ENCODE measurements at places on chromosomes 12 and 14.

GRCh38 chr12:63994704-63995103, 150.2 kb downstream of the SRGAP1 start:
- DNase-seq: no peak

- DNase-seq: no peak
These were observed 19.0 kb upstream of the SLC6A12 start for GRCh38 chr12:232731-233614.

GRCh38 chr12:18578191-18578590, 159.6 kb downstream of the PLCZ1 start:
- no peak for DNase-seq

DNA sequence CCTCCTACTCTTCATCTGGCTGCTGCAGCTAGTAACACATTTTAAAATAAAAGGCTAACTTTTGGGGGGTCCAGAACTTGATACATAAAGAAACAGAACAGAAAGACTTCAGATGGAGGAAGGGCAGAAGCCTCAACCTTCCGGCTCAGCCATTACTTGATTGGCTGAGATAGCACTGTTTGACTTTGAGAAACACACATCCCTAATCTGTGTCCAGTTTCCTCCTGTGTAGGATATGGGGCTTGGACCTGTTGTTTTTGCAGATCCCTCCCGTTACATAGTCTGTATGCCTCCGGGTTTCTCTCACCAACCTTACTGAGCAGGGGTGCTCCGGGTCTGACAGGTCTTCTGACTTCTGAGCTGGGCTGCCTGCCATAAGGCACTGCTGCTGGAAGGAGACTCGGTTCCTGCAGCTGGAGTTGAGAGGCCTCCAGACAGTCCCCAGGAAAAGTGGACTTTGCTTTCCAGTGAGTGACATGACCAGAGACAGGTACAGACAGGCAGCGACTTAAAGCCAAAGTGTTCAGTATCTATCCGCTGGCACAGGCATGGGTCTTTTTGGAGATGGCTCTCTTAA, 8.3 kb upstream of the ZNF641 start:
- no peak for DNase-seq

- DNase-seq: no peak
These were observed 17.4 kb downstream of the FOXN3 start for GRCh38 chr14:89399594-89400068.

GRCh38 chr12:48680861-48681260, 1.2 kb downstream of the KANSL2 start:
- DNase-seq: no peak

GRCh38 chr14:39383741-39384140, 48.5 kb downstream of the FBXO33 start:
- DNase-seq: no peak

DNA sequence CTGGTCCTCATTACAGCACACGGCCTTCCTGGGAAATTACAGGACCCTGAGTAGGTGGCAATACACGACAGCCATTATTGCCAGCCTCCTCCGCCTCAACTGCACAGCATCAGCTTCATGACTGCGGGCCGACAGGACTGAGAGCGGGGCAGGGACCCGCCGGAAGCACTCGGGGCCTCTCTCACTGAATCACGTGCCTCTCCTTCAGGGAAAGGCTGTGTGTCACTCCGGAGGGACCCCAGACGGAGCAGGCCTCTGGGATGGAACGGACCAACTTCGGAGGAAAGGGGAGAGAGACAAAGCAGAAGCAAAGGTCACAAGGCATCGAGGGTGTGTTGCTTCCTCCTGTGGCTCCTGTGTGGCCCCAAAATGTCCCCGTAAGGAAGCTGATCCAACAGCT, 90.0 kb downstream of the RNF34 start:
- DNase-seq: no peak

GRCh38 chr12:88866881-88867280, 286.6 kb upstream of the KITLG start:
- DNase-seq: no peak

GRCh38 chr12:104534162-104534856, 77.6 kb downstream of the CHST11 start:
- DNase-seq: no peak

GRCh38 chr12:50187084-50187900, 20.1 kb upstream of the CERS5 start:
- DNase-seq: no peak

GRCh38 chr12:64625243-64626077, 15.2 kb downstream of the RASSF3 start:
- no peak for DNase-seq

GRCh38 chr12:20212658-20213555, 155.4 kb upstream of the PDE3A start:
- DNase-seq: peak; percentile 93

DNA sequence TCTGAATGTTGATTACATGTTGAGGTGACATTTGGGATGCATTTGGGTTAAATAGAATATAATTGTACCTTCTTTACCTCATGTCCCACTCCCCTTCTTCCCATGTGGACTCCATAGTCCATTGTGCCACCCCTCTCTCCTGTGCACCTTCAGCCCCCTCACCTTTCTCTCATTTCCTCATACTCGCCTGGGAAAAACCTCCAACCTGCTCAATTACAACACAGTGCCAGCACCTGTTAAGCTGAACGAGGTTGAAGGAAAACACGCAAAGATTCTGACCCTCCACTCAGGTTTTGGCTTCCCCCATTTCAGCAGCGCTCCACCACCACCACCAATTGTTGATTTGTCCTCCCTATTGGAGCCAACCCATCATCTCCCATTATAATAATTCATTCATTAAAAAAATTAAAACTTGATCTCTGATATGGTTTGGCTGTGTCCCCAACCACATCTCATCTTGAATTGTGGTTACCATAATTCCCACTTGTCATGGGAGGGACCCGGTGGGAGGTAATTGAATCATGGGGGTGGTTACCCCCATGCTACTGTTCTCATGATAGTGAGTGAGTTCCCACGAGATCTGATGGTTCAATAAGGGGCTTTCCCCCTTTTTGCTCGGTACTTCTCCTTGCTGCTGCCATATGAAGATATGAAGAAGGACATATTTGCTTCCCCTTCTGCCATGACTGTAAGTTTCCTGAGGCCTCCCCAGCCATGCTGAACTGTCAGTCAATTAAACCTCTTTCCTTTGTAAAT, 33.7 kb upstream of the PPP2R5C start:
- no peak for DNase-seq

DNA sequence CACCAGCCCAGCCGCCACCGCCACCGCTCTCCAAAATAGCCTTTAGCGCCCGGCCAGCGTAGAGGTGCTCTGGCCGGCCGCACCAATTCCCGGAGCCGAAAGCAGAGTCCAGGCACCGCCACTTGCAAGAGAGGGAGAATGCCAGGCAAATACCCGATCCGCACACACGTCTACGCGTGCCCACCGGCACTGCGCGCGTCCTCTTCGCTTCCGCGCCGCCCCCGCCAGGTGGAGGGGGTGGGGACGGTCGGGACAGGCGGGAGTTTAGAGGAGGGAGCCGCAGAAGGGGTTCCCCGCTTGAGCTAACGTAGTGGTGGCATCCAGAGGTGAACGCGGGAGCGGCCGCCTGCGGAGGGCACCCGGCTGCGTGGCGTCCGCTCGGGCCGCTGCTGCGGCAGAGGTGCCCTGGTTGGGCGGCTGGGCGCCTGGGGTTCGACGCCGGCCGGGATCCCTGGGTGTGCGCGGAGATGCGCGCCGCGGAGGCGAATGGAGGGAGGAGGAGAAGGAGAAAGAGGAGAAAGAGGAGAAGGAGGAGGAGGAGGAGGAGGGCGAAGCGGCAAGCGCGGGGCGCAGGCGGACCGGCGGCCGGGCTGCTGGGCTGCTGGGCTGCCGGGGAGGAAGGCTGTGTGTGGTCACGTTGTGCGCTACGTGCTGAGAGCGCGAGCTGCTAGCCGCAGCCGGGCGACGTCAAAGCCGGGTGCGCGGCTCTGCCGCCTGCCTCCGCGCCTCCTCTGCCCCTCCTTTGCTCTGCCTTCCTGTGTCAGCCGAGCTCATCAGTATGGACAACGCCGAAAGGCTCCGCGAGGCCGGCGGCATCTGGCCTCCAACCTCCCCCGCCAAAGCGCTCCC, at the start of gene MDGA2:
TSS of gene MDGA2 (minus strand) at position 140 of the 849 bp plus-strand sequence.
- DNase-seq: no peak

GRCh38 chr12:32053881-32054624, 52.6 kb upstream of the BICD1 start:
- DNase-seq: no peak

DNA sequence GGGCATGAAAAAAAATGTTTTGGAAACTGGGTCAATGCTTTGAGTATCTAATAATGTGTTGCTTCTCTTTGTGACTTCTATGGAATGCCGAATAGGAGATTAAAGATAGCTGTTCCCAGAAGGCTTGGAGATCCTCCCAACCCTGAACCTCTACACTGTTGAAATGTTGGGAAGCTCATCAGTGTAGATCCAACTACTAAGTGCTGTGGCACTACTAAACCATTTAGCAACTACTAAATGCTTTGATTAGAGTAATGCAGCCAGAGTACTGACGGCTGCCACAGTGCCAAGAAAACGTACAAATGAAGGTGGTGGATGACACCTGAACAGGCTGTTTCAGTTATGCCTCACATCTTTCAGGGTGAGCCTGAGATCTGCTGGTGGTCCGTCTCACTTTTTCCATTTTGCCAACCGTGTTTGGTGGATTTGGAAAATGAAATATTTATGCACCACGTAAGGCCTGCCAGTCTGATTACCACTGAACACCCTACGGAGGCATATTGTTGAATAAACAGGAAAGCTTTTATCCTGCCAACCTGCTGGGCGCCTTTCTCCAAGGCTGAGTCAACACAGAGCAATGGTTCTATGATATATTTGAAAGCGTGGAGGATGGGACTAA, 938.0 kb upstream of the FLRT2 start:
- DNase-seq: no peak

DNA sequence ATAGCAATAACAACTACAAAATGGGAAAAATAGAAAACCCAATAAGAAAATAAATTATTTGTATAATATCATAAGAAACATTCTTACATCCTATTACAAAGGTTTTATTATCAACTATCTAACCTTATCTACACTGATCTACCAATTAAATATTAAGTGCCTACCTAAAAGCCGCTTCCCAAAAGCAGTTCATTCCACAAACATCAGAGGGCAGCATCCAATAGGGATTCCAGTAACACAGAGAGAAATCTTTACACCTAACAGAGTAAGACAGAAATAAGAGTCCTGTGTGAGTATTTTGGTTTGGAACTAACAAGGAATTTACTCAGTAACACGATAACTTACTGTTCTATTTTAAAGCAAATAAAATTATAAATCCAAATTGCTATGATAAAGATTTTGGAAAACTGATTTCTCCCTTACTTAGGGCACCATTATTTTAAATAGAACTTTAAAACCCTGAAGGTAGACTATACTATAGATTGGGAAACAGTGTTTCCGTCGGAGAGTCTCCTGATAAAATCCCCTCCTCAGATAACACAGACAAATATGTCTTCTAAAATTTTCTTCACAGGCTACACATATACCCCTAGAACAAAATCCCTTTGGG, 15.0 kb downstream of the GXYLT1 start:
- DNase-seq: no peak

- DNase-seq: no peak
These were observed 85.5 kb downstream of the SSPN start for GRCh38 chr12:26280869-26281268.

DNA sequence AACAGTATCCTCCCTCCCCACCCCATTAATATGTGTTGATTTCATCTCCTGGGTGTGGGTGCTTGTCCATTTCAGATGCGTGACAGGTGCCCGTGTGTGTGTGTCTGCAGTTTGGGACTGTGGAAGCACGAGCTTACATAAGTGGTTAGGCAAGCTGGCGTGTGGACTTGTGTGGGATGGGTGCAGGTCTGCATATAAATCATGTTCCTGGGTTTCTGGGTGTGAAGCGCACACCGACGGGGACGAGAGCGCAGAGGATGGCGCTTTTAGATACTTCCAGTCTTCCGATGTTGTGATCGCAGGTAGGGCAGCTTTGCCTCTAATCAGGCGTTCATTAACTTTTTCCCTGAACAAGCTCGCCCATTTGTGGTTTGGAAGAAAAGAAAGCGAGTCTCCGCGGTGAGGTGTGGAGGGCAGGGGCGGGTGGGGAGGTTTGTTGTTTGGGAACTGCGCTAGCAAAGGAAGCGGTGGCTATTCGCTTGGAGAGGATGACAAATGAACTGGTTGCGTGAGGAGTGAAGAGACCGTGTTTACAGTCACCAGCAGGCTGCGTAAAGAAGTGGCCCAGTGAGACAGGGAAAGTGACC, 865 bp downstream of the RGS6 start:
- no peak for DNase-seq

DNA sequence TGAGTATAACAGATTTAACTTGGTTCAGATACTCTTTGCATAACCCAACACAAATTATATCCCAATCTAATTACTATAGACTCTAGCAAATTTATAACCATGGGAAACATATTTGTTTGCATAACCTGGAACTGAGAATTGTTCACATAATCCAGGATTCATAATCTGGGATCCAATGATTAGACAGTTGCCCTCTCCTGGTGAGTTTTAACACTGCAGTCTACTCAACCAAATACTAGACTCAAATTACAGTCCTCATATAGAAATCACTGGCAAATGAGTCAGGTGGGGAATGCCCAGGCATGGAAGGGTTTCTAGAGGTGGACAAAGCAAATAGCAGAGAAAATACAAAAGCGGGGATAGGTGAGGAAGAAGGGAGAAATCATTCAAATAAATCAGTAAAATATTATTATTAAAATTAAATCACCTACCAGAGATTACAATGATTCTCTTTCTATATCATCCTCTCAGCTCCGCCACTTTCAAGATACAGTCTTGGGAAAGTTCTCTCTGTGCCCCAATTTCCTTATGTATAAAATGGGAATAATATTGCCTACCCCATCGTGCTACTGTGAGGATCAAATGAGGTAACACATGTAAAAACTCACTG, 9.4 kb downstream of the GCH1 start:
- DNase-seq: peak; percentile 45

- DNase-seq: no peak
These were observed 5.2 kb upstream of the GNG2 start for GRCh38 chr14:51855234-51855633.

GRCh38 chr12:24952389-24952788, 3.5 kb upstream of the BCAT1 start:
- no peak for DNase-seq

- no peak for DNase-seq
These were observed 7.5 kb downstream of the FOXG1 start for GRCh38 chr14:28773861-28774691.

- no peak for DNase-seq
These were observed 113.1 kb upstream of the G2E3 start for GRCh38 chr14:30445852-30446251.

DNA sequence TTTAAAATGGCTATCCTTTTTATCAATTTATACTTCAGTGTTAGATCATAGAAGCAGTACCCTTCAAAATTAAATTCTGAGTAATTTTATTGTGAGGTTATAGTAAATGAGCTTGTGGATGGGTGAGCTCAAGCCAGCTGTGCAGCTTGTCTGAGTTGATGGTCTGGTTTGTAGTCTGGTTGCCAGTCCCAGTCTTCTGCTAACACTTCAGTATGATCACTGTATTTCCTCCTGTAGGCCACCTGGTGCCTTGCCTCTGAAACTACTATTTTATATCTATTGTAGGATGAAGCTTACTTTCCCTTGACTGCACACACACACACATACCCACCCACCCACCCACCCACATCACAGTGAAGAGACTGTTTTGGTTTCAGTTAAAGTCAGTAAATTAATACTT, 496.4 kb downstream of the PCNX1 start:
- DNase-seq: no peak

GRCh38 chr14:99976681-99977080, 88.5 kb upstream of the EVL start:
- DNase-seq: no peak

- DNase-seq: no peak
These were observed 39.3 kb downstream of the SPRING1 start for GRCh38 chr12:116698554-116699075.
